EH (cell line): ENCODE measurements at places on chromosomes 16 and 17.

- DNase-seq, result no peak
These were observed 3.9 kb downstream of the CNGB1 start for GRCh38 chr16:57966986-57967385.

DNA sequence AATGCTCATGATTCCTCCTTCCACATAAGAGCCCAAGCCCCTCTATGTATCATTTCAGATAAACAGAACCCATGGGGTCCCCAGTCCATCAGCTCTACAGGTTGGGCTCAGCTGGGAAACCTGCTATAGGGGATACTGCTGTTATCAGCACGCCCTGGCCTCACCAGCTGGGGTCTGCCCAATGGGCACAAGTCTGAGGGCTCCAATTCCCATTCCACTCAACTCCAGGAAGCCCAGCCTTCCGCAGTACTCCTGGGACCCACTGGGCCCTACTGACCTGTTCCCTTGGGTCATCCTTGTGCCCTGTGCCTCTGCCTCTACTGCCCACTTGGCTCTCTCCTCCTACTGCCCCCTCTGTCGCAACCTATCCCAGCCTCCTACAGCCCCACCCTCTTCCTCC is 16.2 kb upstream of the XYLT2 start:
- no peak for DNase-seq

- peak; percentile 79 for DNase-seq
These were observed 80.5 kb downstream of the SMG6 start for GRCh38 chr17:2222901-2223616.

GRCh38 chr16:72468582-72468981 is 296.6 kb upstream of the PMFBP1 start:
- no peak for DNase-seq

DNA sequence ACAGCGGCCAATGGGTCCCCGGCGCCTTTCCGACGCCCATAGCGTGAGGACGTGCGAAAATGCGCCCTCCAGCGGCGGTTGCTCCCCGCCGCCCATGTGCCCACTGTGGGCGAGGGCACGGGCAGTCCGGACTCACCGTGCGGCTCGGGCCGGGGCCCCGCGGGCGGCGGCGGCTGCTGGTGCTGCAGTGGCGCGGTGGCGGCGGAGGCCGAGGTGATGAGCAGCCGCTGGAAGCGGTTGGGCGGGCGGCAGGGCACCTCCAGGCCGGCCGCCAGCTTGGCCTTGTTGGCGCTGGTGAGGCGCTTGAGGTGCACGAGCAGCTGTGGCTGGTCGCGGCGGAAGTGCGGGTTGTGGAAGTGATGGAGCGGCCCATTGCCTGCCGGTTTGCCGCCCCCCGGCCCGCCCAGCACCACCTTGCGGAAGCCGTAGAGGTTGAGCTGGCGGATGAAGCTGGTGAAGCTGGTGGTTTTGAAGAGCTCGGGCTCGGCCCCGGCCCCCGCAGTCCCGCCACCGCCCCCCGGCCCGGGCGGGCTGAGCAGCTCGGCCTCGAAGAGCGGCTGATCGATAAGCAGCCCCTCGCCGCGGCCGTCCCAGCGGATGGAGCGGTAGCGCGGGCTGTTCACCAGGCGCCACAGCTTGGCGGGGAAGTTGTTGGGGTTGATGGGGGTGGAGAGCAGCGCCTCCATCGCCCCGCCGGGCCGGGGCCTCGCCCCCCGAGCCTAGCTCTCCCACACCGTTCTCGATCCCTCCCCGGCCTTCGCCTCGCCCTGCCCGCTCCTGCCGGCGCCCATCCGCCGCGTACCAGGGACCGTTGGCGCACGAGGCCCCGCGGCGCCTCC is at the start of gene HSF5:
Gene HSF5 (minus strand): TSS at position 820 of the 839 bp plus-strand sequence. CDS start 134 bp downstream, at position 686.
- no peak for DNase-seq

- peak; percentile 64 for DNase-seq
These were observed 11.5 kb upstream of the MMD start for GRCh38 chr17:55433029-55433628.

GRCh38 chr17:53088481-53088880 is 734.2 kb upstream of the KIF2B start:
- DNase-seq, result no peak

- DNase-seq, result no peak
These were observed 11.1 kb downstream of the COG1 start for GRCh38 chr17:73203788-73204479.

GRCh38 chr17:49439305-49439672 is 24.6 kb upstream of the PHB1 start:
- DNase-seq, result no peak

GRCh38 chr17:48543854-48544348 is 1.0 kb downstream of the HOXB2 start:
- no peak for DNase-seq

GRCh38 chr16:55478827-55479429 is at the start of gene MMP2:
Gene MMP2, plus strand, starts transcription at chr16:55479198. Its CDS starts 282 bp downstream, at chr16:55479480.
- DNase-seq, result peak; percentile 75

- no peak for DNase-seq
These were observed 141.6 kb downstream of the DNAH9 start for GRCh38 chr17:11739848-11740247.
